Right lobe of liver (tissue), 6 donors: ENCODE measurements at places on chromosomes 5 and 9.

GRCh38 chr9:72213906-72214305 lies 64.7 kb downstream of the GDA start:
- DNase-seq, result no peak

DNA sequence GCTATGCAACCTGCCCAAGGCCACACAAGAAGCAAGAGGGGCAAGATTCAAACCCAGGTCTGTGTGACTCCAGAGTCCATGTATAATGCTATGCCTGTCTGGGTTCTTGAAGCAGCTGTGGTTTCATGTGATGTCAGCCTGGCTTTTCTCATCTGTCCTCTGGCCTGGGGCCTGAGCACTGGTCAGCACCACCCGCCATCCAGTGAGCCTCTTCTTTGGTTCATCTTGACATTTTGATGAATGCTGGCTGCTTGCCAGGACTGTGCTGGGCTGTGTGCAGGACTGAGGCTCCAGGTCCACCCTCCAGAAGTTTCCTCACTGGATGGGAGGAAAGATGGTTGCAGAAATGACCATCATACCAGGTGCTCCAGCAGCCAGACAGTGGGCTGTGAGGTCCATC lies 61.5 kb downstream of the TSTD2 start:
- DNase-seq, result no peak

DNA sequence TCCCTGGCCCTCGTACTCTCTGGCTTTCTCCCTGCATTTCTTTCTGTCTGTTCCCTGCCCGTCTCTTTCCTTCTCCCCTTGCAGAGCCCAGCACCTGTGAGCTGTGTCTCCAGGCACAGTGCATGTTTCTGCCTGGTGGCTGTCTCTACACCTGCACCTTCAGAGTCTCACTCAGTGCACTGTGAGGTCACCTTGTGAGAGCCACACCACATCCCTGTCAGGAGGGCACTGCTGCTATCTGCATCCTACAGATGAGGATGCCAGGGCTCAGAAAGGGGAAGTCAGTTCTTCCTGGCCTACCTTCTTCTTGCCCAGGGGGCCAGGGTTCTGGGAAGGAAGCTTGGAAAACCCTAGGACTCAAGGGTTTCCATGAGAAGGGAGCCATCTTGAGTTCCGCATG lies 69.7 kb upstream of the NEURL1B start:
- DNase-seq, result no peak

GRCh38 chr5:72242796-72243475 lies 77.1 kb downstream of the MRPS27 start:
- no peak for DNase-seq

GRCh38 chr5:56605231-56605630 lies 210.1 kb upstream of the MAP3K1 start:
- no peak for DNase-seq

GRCh38 chr9:6855860-6856259 lies 98.1 kb downstream of the KDM4C start:
- no peak for DNase-seq

DNA sequence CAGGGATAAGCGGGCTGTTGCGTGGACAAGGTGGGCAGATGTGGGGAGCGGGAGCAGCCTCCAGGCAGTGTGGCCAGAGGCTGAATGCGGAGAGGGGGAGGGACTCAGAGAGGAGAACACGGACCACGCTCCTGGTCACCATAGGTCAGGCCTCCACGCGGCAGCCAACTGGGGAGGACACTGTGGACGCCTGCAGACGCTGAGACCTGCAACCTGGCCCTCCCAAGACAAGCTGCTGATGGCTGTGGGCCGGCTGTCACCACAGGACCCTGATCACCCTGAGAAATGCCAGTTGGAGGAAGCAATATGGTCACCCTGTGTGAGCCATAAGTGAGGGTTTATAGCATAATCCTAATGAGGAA lies 16.8 kb downstream of the LPCAT1 start:
- no peak for DNase-seq

DNA sequence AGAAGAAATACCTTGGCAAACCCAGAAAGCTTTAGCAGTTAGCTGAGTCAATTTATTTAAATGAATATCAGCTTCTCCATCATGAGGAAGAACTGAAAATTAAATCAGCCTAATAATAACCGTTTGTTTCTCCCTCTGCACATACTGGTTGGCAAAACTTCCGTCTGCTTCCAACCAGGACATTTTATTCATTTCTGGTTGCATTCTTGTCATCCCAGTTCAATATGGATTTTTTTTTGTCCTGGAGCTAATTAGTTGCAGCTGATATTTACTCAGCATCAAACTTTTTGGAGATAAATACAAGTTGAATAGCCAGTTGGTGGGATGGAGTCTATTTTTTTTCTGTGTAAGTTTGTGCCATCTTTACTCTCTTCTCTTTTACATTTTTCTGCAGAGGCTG lies 126.5 kb upstream of the GDNF start:
- DNase-seq, result no peak

GRCh38 chr9:126489581-126490213 lies 124.0 kb upstream of the LMX1B start:
- DNase-seq, result no peak

- DNase-seq, result no peak
These were observed 6.1 kb upstream of the PTGS1 start for GRCh38 chr9:122364783-122365150.

DNA sequence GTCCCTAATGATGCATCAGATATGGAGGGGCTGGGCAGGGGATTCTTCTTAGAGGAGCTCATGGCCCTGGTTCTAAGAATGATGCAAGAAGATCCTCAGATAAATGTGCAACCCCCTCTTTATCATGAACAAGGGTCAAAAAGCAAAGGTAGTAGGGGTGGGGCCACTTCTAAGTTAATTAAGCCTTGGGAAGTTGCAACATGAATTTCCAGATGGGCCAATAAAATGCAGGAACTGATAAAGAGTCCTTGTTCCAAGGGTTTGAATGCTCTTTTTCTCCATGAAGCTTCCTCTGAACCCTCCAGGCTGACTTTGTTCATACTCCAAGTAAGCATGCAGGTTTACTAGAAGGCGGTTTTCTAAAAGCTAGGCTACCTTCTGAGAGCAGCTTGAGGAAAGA lies 25.6 kb downstream of the PCA3 start:
- no peak for DNase-seq

DNA sequence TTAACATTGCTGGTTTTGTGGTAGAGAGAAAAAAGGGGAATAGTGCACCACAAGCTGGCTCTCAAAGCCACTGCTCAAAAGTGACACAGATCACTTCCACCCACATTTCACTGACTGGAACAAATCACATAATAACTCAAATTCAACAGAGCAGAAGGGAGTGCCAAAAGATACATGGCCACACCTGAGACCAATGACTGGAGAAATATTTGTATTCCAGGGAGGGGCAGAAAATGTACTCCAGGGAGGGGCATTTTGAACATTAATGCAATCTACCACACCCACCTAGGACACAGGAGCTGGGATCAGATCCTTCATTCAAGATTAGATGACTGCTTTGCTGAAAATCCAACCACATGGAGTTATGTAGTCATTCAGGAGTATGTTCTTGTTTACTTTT lies 44.8 kb upstream of the ALDOB start:
- DNase-seq, result no peak

DNA sequence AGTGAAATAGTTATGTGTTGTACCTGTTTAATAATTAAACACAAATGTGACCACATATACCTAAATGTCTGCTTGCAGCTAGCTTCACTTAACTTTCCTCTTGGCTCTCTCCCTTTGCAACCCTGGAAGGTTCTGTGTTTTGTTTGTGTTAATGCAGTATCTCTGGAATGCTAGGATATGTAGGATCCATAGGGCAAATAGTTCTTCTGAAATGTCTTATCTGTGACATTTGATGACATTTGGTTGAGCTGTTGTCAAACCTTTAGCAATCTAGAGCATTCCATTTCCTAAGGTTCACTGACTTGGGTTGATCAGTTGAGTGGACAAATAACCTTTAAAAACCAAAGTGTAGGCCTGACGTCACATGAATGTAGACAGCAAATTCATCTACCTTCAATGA lies 21.8 kb downstream of the CTNNA1 start:
- no peak for DNase-seq

- DNase-seq, result no peak
These were observed 56.8 kb downstream of the PUM3 start for GRCh38 chr9:2787065-2787464.

DNA sequence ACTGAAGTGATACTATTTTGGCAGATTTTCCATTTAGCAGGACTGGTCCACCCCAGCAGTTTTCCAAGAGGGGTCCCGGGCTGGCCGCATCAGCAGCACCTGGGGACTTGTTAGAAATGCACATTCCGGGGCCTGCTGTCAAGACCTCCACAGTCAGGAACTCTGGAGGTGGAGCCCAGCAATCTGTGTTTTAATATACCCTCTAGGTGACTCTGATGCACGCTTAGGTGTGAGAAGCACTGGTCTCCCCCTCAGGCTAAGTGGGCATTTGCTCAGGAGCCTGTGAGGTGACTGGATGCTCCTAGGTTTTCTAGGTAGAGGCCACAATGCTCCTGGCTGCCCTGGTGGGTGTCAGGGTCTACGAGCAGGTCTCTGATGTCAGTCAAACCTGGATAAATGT lies 81.7 kb downstream of the DCP2 start:
- no peak for DNase-seq

GRCh38 chr9:114588210-114588609 lies 641 bp downstream of the ATP6V1G1 start:
- no peak for DNase-seq

GRCh38 chr5:90560771-90561170 lies 2.2 kb downstream of the ADGRV1 start:
- no peak for DNase-seq

GRCh38 chr5:122559676-122560075 lies 215.2 kb upstream of the SNX2 start:
- no peak for DNase-seq

- no peak for DNase-seq
These were observed 409.5 kb downstream of the PDE4D start for GRCh38 chr5:59483971-59484472.

DNA sequence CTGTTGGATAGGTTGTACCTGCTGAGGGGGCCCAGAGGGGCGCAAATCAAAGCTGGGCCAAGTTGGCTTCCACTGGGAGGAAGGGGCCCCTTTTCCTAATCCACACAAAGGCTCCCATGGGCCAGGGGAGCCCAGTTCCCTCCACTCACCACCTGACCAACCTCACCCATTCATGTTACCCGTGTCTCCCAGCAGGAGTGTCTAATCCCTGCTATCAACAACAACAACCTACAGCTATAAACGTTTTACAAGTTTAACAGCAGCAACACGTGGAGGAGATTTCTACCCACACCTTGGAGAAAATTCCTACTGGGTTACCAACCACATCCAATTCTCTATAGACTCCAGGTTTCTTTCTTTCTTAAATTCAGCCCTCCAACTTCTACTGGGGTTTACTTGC lies 216.2 kb downstream of the SLIT3 start:
- DNase-seq, result no peak

GRCh38 chr5:90994796-90995195 lies 388.3 kb downstream of the ARRDC3 start:
- DNase-seq, result no peak

DNA sequence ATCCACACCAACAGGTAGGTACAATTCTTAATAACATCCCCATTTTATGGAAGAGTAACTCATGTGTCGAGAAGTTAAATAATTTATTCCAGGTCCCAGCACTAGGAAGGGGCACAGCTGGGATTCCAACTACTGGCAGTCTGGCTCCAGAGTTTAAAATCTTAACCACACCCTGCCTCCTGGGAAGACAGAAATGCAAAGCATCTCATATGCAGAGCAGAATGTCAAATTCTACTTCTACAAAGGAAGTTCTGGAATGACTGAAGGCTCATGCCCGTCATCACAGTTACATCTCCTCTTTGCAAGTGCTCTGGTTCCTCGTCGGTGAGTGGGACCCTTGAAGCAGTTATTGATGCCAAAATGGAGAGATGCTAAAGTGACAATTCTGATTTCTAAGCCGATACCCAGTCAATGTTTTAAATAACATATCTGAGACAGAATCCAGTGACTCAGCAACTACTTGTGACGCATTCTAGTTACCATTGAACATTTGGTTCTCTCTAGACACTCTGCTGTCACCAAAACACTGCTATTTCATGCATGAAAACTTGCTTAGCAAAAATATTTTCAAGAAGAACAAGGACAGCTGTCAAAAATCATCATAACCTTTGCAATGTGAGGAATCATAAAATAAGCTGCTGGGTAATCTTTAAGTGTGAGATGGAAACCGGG lies 412.7 kb downstream of the CTNND2 start:
- DNase-seq, result no peak

DNA sequence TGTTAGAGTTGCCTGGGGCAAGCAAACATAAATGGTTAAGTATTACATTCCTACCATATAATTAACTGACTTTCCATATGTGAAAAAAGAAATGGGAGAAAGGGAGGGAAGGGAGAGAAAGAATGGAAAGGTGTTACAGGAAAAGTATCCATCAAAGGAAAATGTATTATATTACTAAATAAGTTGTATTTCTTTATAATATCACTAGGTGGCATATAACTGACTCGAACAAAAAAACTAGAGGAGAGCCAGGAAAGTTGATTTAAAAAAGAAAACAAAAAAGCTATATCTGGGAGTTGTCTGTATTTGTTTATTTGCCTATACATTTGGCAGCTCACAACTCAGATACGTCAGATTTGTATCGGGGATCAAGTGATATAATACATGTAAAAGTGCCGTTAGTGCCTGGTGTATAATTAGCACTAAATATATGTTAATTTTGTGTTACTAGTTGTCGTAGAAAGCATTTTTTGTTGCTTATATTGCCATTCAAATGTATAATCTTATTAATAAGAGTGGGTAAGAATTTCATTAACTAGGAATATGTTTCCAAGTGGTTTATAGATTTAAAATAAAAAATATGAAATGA lies 59.6 kb upstream of the ADAMTS19 start:
- no peak for DNase-seq

- DNase-seq, result no peak
These were observed 10.0 kb upstream of the SLCO4C1 start for GRCh38 chr5:102306121-102306520.

DNA sequence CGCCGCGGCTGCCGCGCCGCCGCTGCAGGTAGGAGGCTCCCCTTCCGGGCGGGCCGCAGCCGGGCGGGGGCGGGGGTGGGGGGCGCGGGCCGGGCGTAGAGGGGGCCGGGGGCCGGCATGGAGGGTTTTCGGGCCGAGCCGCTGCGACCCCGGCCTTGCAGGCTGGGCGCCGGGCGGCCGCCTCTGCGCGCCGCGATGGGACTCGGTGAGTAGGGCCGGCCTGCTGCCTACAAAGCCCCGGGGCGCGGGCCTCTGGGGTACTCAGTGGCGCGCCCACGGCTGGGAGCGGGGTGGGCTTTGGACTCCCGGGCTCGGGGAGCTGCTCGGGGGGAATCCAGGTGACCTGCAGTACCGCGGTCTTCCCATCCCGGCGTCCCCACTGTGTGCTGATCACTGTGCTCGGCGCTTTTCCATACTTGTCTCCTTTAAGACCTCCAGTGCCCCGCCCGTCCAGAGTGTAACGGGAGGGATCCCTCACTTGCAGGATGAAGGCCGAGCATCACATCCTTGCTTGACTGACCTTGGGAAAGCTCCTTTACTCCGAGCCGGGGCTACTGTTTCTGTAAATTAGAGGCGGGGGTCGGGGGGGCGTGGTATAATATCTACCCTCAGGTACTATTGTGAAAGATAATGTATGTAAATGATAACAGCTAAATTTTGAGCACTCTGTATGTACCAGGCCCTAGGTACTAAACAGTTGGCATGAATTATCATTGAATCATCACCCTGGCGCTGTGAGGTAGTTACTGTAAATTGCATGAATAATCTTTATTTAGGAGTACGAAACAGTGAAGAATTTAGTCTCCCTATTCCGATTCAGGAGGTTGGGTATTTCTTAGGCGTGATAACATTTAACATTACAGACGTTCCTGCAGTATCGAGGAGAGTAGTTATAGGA lies 672 bp downstream of the MSANTD3 start:
- DNase-seq, result peak; percentile 61
